ENCODE measurements at places on chromosomes 7 and 10.

DNA sequence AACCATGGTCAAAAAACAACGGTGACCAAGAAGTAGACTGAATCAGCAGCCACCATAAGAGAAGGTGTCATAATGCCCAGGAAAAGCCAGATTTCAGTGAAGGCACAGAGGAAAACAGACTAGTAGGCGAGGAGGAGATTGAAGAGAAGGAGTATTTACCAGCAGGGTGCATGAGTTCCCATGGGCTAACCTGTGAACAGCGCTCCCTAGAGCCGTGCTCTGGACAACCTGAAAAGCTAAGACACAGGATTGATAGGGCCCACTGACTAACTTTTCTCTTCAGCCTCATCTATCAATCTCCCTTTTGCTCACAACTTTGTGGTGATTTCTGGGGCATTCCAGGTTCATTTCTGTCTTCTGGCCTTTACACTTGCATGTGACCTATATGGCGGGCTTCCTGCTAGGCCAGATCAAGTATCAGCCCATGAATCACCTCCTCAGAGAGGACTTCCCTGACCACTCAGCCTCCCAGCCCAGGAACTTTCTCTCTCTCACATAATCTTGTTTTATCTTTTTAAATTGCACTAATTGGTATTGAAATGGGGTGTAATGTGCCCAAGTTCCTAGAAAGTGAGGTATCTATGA lies 12.8 kb downstream of the ANKRD22 start:
- no peak overlapping the region for H3K27ac ChIP-seq
- H3K4me1 ChIP-seq: peaks cover 15% of the 10 kb centered on the region
- no peak overlapping the region for H3K4me3 ChIP-seq
- no peaks in the 10 kb centered on the region for H3K36me3 ChIP-seq

DNA sequence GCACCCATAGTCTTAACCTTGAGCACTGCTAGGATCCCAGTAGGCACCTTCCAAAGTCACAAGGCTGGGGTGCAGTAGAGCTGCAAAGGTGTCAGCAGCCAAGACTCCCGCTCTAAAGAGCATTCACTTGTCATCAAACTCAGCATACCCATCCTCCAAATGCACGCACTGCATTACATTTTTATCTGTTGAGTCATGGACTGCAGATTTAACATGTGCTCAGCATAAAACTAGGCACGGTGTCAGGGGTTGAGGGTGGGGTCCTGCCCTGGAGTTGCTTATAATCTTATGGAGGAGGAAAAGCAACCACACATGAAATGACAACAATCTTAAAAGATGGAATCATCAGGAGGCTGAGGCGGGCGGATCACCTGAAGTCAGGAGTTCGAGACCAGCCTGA lies 102.6 kb downstream of the PARP12 start:
- no peaks in the 10 kb centered on the region for H3K27me3 ChIP-seq
- no peaks in the 10 kb centered on the region for H3K4me1 ChIP-seq
- no peak overlapping the region for H3K4me3 ChIP-seq
- H3K27ac ChIP-seq: no peak overlapping the region
- no peak for DNase-seq
- no peaks in the 10 kb centered on the region for H3K36me3 ChIP-seq

DNA sequence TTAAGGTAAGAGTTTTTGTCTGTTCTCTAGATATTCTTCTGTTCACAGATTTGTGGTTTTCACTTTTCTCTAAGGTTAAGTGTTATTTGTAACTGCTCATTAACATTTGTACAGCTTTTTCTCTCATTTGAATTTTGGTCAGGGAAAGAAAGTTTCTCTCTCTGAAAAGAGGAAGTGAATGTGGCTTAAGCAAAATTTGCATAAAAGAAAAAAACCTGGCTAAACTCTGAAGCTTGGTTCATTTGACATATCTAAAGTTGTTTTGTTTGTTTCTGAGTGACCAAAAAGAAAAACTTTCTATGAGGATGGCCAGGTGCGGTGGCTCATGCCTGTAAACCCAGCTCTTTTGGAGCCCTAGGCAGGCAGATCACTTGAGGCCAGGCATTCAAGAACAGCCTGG lies 22.0 kb upstream of the SLC26A4 start:
- DNase-seq: no peak
- H3K27me3 ChIP-seq: peaks cover 3% of the 10 kb centered on the region
- no peak overlapping the region for H3K27ac ChIP-seq

DNA sequence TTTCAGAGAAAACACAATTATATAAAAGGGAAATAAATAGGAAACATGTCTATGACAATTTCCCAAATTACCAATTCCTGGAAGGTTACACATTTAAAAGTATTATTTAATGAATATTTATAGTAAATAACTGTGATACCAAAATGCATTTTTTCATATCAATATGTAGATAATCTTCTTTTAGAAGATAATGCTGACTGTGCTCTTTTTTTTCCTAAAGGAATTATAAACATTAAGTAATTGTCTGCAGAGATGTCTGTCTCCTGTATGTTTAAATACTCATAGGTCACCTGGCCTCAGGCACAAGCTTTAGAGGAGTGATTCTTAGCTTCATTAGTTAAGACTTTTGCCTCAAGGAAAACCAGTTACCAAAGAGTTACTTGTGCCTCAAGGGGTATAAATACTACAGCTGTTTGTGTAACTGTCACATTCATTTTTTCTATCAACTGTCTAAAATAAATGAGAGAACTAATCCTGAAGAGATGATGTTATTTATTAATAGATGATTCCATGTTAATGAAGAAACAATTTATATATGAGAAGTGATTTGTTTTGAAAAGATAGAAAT lies 77.1 kb downstream of the DNAJC1 start:
- no peak overlapping the region for H3K4me3 ChIP-seq
- no peaks in the 10 kb centered on the region for H3K4me1 ChIP-seq
- H3K27me3 ChIP-seq: no peaks in the 10 kb centered on the region

DNA sequence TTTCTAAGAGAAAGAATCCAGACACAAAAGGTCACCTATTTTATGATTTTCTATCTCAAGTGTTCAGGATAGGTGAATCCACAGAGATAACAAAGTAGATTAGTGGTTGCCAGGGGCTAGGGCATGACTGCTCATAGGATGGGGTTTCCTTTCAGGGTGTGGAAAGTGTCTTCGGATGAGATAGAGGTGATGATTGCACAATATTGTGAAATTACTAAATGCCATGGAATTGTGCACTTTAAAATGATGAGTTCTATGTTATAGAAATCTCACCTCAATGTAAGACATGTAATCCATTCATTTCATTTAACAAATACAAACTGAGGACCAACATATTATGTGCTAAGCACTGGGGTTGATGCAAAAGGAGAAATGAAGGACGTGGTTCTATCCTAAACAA lies 76.4 kb upstream of the GALNT17 start:
- no peaks in the 10 kb centered on the region for H3K36me3 ChIP-seq
- no peaks in the 10 kb centered on the region for H3K27me3 ChIP-seq
- no peak overlapping the region for H3K4me3 ChIP-seq
- no peak for DNase-seq
